ENCODE measurements at places on chromosomes 1 and 21.
A peak's percentile ranks its signal among the peaks of the same experiment; 100 is the strongest.

GRCh38 chr1:228487336-228488124 lies at the start of gene RNF187:
TSS of gene RNF187 (plus strand) at chr1:228487382.
- DNase-seq, result peak; percentile 98

- no peak for DNase-seq
Measured at GRCh38 chr1:207941665-207942064, 30.7 kb upstream of the CD34 start.

DNA sequence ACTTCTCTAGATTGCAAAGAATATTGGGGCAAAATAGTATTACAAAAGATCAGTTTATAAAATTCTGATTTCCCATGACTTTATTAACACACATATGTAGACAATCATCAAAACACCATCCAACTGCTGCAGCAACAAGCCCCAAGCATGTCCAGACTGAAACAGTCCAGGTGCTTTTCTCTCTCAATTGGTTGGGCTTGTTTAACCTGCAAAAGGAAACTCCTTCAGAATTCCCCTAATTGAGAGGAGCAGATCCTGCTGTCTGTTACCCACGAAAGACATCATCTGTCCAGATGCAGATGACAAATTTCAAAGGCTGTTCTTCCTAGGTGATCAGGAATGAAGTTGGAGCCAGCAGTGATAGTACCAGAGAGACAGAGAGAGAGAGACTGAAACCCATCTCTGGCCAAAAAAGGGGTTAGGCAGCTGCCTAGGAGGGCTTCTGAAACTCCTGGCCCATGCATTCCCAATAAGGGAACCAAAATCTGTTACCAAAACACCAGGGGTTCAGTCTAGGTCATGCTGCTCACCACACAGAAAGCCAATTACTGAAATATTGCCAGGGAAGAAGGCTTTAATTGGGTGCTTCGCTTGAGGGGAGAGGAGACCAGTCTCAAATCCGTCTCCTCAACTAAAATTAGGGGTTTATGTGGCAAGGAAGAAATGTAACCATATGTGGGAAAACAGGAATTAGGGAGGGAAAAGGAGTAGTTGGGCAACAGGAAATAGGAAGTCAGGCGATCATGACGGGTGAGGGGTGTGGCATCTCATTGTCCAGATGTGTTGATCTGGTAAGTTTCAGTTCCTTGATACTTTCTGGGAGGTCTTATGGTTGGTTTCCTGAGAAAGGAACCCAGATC lies 34.7 kb upstream of the RGL1 start:
- DNase-seq, result no peak

- DNase-seq, result no peak
Measured at GRCh38 chr1:147635342-147635741, 35.0 kb downstream of the ACP6 start.

GRCh38 chr1:201400852-201401230 lies 1.7 kb upstream of the LAD1 start:
- DNase-seq, result no peak

DNA sequence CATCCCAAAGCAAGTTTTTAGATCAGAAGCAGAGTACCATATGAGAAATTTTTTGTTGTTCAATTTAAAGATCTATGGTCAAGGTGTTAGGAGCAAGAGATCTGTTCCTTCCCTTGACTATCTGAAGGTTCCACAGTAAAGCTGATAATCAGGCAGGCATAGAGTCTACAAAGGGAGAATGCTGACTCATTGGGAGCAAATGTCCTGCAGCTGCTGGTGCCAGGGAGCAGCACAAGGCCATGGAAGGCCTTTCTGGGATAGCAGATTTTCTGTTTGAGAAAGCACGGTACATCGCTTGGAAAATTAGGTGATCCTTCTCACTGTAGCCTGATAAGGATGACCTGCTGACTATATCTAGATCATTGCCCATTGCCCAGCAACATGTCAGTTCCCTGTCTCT lies 210.1 kb upstream of the C1orf87 start:
- DNase-seq, result no peak

GRCh38 chr21:43321111-43321510 lies 105.8 kb downstream of the SIK1 start:
- DNase-seq, result no peak

All from T47D (cell line).